ENCODE measurements at places on chromosomes 13 and 19.
A peak's percentile ranks its signal among the peaks of the same experiment; 100 is the strongest.

- no peak for DNase-seq
These were observed 12.8 kb downstream of the DEDD2 start for GRCh38 chr19:42204664-42205063.

- DNase-seq = peak; percentile 56
These were observed 1.4 kb downstream of the GRIN3B start for GRCh38 chr19:1001538-1002166.

- DNase-seq = no peak
These were observed 12.6 kb downstream of the RTBDN start for GRCh38 chr19:12821761-12822160.

GRCh38 chr19:489418-490196 lies 6.7 kb upstream of the MADCAM1 start:
- no peak for DNase-seq

DNA sequence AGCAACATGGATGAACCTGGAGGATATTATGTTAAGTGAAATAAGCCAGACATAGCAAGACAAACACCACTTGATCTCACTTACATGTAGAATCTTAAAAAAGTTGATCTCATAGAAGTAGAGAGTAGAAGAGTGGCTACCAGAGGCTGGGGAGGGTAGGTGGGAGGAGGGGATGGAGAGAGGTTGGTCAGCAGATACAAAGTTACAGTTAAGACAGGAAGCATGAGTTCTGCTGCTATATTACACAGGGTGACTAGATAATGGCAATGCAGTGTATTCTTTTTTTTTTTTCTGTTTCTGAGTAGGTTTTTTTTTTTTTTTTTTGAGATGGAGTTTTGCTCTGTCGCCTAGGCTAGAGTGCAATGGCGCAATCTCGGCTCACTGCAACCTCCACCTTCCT lies 15.2 kb upstream of the THSD1 start:
- DNase-seq = no peak
